ENCODE measurements at places on chromosomes 12 and 14.
A peak's percentile ranks its signal among the peaks of the same experiment; 100 is the strongest.

- no peak for DNase-seq
Observed at GRCh38 chr12:49052451-49053208, 8.0 kb downstream of the KMT2D start.

DNA sequence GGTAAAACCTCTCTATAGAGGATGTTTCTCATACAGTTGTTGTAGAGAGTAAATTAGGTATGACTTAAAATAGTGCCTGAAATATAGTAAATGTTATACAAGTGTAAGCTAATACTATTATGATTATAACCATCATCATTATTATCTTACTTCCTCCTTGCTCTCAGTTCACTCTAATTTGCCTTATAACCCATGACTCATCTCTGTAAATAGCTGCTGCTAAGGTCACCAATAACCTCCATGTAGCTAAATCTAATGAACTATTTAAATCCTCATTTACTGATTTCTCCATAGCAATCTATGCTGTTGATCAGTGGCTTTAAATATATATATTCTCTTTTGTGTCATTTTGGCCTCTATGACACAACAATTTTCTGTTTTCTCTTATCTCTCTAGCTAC is 109.6 kb downstream of the RMST start:
- DNase-seq: no peak

GRCh38 chr12:95962222-95962621 is 19.1 kb downstream of the AMDHD1 start:
- DNase-seq: no peak

DNA sequence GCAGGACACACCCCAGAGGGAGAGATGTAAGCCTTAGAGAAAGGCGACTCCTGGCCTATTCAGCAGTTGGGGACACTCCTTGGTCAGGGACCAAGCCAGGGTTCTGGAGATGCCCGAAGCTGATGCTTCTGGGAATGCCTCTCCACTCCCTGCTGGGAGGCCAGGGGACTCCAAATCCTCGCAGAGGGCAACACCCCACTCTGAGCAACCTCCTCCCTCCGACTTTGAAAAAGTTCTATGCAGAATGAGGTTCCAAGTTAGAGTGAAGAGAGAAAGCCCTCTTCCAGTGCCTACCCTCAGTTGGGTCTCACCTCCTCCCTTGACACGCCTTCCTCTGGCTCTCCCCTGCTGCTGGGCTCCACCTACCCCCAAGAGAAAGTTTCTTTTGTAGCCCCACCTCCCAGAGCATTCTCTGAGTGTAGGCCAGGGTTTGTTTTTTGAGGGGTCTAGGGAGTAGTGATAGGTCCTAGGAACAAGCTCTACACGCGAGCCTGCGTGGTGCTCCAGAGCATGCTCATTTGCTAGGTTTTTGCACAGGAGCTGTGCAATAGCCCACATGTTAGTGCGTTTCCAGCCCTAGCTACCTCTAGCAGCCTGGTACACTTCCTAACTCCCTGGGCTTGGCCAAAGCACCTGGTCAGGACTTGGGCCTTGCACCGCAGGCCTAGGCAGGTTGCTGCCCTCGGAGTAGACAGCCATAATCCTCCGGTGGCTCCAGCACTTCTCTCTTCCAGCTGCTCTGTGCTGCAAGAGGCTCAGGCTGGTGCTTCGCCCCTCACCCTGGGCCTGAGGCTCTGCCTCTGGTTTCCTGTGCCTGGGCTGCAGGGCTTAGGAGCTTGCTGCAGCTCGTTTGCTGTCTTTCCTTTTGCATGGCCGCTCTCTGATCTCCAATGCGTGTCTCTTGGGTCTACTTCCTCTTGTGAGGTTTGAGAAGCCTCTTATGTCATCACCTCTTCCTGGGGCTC is 590 bp upstream of the CEBPE start:
- peak; percentile 97 for DNase-seq

- DNase-seq: peak; percentile 85
Observed at GRCh38 chr12:53103860-53104305, 597 bp downstream of the SOAT2 start.

DNA sequence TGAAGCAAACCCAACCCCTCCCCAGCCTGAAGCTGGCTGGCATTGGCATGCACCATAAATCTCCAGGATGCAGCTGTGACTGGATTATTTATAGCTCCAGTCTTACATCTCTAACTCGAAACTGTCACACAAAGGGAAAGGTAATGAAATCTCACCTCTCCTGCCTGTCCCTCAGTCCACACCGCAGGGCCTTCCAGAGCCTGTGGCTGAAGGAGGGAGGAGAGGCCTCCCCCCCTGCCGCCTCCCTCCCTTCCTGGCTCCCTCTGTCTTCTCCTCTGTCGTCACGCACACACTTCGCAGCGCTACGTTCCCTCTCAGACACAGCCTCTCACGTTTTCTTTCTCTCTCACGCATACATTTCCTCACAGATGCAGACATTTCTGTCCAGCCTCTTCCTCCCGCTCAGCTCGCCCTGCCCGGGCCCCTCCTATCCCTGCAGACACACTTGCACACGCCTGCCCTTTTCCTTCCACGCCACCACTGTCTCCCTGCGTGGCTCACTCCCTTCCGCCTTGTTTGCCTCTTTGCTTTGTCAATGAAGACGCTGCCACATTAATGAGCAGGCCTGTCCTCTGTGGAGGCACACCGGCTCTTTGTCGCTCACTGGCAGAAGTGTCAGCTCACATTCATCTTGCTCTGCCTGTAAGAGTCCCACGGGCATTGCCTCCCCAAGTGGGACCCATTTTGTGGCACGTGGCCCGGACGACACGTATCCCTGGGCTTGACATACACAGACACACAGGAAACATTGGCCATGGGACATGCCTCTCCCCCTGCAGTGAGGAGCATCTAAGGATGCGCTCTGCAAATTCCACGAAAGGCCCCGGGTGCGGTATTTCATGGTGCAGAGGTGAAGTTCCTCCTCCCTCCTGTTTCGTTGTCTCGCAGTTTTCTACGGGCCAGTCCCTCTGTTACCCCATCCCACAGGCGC is 27.9 kb downstream of the IRF2BPL start:
- peak; percentile 58 for DNase-seq

DNA sequence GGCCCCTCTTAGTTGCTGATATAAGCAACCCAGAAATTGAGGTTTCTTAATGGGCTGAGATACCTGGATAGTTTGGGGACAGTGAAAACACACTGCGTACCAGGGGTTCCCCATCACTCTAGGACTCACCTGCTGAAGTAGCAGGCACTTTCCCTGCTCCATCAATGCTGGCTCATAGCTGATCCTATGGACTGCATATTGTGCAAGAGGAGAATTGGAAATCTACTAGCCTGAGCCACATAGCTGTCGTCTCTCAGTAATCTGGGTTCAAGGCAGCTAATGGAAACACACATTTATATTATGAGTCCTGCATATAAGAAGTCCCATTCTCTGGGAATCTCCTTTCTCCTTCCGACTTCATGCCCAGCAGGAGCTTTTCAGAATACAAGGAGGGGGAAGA is 7.3 kb upstream of the DUSP6 start:
- no peak for DNase-seq

All from MV-4-11 (cell line).